ENCODE measurements at places on chromosomes 3 and 15.

DNA sequence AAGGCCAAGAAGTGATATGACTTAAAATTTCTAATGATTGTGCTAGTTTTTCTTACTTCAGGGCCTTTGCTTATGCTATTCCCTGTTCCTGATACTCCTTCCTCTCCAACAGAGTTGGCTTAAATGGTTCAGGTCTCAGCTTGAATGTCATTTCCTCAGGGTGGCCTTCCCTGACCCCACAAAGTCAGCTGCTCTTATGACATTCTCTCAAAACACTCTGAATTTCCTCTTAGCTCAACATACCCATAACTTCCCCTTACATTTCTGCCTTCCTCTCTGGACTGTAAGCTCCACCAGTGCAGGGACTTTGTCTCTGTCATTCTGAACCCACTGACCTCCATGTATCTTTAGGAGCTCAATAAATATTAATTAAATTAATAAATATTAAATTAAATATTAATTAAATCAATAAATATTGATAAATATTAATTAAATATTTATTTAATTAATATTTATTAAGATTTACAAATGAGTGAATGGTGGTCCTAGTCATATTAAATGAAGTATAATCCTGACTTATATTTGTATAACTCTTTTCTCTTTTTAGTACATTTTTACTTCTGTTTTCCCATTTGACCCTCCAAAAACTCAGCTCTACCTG lies 17.9 kb upstream of the TMCC1 start:
- DNase-seq: no peak

GRCh38 chr3:31241533-31241932 lies 291.2 kb upstream of the STT3B start:
- no peak for DNase-seq

DNA sequence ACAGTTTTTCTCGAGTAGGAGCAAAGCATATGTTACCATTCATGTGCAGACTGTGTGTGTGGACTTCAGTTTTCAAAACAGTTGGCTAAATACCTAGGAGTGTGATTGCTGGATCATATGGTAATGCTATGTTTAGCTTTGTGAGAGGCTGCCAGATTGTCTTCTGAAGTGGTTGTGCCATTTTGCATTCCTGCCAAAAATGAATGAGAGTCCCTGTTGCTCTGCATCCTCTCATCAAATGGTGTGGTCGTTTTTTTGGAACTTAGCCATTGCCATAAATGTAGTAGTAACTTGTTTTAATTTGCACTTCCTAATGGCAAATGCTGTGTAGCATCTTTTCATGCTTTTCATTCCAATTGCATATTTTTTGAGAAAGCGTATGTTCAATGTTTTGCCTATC lies 77.2 kb upstream of the NDN start:
- DNase-seq: no peak

GRCh38 chr3:17213102-17213501 lies 328.3 kb downstream of the PLCL2 start:
- no peak for DNase-seq

DNA sequence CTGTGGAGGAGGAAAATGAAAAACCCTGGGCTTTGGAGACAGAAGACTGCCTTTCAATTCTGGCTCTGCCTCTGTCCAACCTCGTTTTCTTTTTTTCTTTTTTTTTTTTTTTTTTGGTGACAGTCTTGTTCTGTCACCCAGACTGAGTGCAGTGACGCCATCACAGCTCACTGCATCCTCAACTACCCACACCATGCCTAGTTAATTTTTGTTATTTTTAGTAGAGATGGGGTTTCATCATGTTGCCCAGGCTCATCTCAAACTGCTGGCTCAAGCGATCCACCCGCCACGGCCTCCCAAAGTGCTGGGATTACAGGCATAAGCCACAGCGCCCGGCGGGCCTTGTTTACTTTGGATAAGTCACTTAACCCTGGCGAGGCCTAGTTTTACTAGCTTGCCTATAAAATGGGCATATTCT lies 66.3 kb upstream of the SLC25A26 start:
- no peak for DNase-seq

GRCh38 chr3:27141668-27142067 lies 227.5 kb downstream of the NEK10 start:
- DNase-seq: no peak

- peak; percentile 91 for DNase-seq
These were observed 106.2 kb downstream of the HERC1 start for GRCh38 chr15:63727542-63727941.

DNA sequence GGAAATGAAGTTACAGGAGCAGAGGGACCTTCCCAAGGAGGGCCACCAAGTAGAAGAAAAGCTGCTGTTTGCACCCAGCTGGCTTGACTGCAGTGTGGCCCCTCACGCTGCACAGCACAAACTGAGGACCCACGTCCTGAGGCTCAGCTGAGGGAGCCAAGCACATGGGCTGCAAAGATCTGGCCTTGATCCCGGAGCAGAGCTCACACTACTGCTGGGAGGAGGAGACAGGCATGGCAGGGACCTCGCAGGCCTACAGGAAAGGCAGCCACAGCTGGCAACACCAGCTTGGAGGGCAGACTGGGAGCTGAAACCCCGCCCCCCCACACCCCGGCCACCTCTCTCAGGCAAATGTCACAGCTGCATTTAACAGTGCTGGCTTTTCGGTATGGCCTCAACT lies 39.7 kb downstream of the KLHL25 start:
- DNase-seq: no peak

GRCh38 chr3:171749124-171749523 lies 61.2 kb downstream of the PLD1 start:
- peak; percentile 15 for DNase-seq

GRCh38 chr3:148992635-148993255 lies 1.4 kb downstream of the GYG1 start:
- no peak for DNase-seq

GRCh38 chr3:171088964-171089754 lies 62.6 kb upstream of the SLC2A2 start:
- DNase-seq: no peak

GRCh38 chr3:49406571-49407565 lies 4.9 kb downstream of the RHOA start:
- no peak for DNase-seq
